ENCODE measurements at places on chromosomes 2 and 18. TPM values are rescaled to one million over a fixed set of nuclear protein-coding genes. Genes with fewer than 3 reads are reported as not detected.

Gene RAMP1
- total RNA-seq: 0.60 TPM

Gene ASXL3
- total RNA-seq: not detected

DNA sequence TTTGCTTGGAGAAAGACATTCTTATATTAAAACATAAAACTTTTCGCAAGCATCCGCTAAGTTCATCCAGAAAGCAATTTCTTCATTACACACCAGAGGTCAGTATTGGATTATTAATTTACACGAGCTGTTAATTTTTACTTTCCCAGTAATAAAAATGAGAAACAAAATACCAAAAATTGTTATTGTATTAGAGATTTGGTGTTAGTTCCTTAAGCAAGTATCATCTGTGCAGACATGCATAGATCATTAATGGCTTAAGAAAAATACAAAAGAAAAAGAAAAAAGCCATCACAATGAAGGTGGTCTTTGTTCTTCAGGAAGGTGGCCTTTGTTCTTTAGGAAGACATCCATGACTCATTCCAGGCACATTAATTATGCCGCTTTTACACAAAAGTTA is 53.6 kb upstream of the HNMT start:
- DNase-seq: no peak
- no peaks in the 10 kb centered on the region for H3K4me1 ChIP-seq
- H3K4me3 ChIP-seq: no peak overlapping the region
- H3K27ac ChIP-seq: no peak overlapping the region
- H3K27me3 ChIP-seq: no peaks in the 10 kb centered on the region

DNA sequence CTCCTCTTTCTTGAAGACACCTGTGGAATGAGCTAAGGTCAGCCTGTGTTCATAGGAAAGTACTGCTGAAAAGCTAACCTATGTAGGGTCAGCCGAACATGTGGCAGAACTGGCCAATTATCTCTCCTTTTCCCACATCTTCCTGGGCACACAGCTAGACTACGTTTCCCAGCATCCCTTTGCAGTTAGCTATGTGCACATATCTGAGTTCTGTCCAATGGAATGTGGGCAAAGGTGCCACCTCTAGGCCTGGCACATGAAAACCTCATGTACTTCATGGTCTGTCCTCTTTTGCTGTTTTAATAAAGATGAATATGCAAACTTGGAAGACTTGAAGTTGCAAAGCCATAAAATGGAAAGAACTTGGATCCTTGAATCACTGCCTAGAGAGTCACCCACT is 352.6 kb downstream of the TNS1 start:
- no peaks in the 10 kb centered on the region for H3K27me3 ChIP-seq
- H3K27ac ChIP-seq: no peak overlapping the region
- H3K4me1 ChIP-seq: no peaks in the 10 kb centered on the region
- no peaks in the 10 kb centered on the region for H3K36me3 ChIP-seq
- no peak for DNase-seq
- no peak overlapping the region for H3K4me3 ChIP-seq

DNA sequence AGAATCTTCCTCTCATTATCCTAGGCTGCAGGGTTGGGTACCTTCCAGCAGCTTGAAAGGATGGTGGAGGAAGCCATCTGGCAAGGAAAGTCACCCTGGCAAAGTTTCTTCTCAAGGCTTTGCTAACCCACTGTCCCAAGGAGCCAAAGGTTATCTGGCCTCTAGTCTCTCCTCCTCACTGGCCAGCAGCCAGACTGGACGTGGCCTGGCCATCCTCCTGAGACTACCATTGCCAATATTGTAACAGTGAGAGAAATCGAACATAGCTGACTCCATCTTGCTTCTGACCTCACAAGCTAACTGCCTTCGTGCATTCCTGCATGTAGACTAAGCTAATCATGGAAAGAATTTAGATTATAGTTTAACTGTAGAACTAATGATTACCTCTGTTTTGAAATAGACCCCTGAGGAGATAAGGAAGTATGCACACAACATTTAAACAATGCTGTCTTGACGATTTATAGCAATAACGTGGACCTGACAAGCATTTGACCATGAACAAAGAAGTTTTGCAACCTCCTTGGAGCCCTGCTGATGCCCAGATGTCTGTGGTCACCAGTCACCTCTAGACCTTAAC is 7.8 kb upstream of the ANXA4 start:
- no peak overlapping the region for H3K4me3 ChIP-seq
- no peak overlapping the region for H3K27ac ChIP-seq
- no peak for DNase-seq
- no peaks in the 10 kb centered on the region for H3K36me3 ChIP-seq
- no peaks in the 10 kb centered on the region for H3K27me3 ChIP-seq

- no peaks in the 10 kb centered on the region for H3K27me3 ChIP-seq
- DNase-seq: no peak
- no peak overlapping the region for H3K27ac ChIP-seq
- H3K36me3 ChIP-seq: no peaks in the 10 kb centered on the region
- no peaks in the 10 kb centered on the region for H3K4me1 ChIP-seq
- H3K4me3 ChIP-seq: no peak overlapping the region
Observed at GRCh38 chr2:214019973-214020345, 390.9 kb upstream of the VWC2L start.

DNA sequence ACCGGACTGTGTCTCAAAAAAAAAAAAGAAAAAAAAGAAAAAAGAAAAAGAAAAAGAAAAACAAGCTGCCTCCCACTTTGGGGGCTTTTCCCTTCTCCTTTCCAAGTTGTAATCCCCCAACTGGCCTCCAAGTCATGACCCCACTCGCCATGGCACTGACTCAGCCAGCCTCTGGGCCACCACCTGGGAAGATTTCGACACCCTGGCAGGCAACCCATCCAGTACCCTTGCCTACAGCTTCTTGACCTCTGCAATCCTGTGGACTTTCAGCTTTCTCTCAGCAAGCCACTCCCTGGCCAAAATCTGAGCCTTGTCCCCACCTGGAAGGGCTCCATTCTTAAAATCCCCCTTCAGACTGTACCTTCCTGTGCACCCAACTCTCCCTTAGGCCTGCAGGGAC is 22.3 kb upstream of the FOSL2 start:
- no peak overlapping the region for H3K27ac ChIP-seq
- H3K4me1 ChIP-seq: peaks cover 27% of the 10 kb centered on the region
- no peaks in the 10 kb centered on the region for H3K36me3 ChIP-seq
- no peak overlapping the region for H3K4me3 ChIP-seq
- no peak for DNase-seq
- no peaks in the 10 kb centered on the region for H3K27me3 ChIP-seq

DNA sequence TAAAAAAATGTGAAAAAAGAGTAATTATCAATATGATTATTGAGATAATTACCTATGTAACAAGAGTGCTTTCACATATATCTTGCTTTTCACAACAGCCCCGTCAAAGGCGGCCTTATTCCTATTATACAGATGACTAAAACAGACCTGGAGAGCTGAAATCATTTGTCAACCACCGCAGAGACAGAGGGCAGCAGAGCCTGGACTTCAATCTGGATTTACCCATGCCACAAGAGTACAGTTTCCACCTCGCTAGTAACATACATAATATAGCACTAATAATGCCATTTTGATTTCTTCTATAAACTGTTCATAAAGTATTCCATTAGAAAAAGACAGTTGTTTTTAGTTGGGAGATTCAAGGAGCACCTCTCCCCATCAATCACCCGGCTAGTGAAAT is 121.8 kb downstream of the EPB41L3 start:
- H3K27ac ChIP-seq: no peak overlapping the region
- no peak for DNase-seq
- no peaks in the 10 kb centered on the region for H3K27me3 ChIP-seq

GRCh38 chr2:182248362-182248761 is 178.5 kb downstream of the PDE1A start:
- DNase-seq: no peak
- H3K27ac ChIP-seq: no peak overlapping the region
- H3K27me3 ChIP-seq: no peaks in the 10 kb centered on the region
- no peak overlapping the region for H3K4me3 ChIP-seq

Measured in CD8-positive, alpha-beta memory T cell (primary cell).